T-helper 1 cell treated with Interleukin-12 subunit alpha and Interleukin-12 subunit beta and Interleukin-4 antibody, amounts not matched to agents 30 ng/mL and 1 ng/mL, for 36 hours (primary cell): ENCODE measurements at places on chromosomes 16 and 17. TPM values are rescaled to one million over a fixed set of nuclear protein-coding genes. Genes with fewer than 3 reads are reported as not detected.

RGS9 gene
- 4.1 and 4.6 TPM in 2 replicates for total RNA-seq

GPR179 gene
- total RNA-seq = not detected in 2 replicates

HBA2 gene
- not detected in 2 replicates for total RNA-seq

RHBDF2 gene
- 94.0 and 97.1 TPM in 2 replicates for total RNA-seq

CA10 gene
- not detected in 2 replicates for total RNA-seq

TNFRSF12A gene
- total RNA-seq = 4.2 and 5.1 TPM in 2 replicates
